ENCODE measurements at places on chromosomes 3 and 15.

- no peak for DNase-seq
Observed at GRCh38 chr15:99250001-99250400, 620 bp upstream of the TTC23 start.

DNA sequence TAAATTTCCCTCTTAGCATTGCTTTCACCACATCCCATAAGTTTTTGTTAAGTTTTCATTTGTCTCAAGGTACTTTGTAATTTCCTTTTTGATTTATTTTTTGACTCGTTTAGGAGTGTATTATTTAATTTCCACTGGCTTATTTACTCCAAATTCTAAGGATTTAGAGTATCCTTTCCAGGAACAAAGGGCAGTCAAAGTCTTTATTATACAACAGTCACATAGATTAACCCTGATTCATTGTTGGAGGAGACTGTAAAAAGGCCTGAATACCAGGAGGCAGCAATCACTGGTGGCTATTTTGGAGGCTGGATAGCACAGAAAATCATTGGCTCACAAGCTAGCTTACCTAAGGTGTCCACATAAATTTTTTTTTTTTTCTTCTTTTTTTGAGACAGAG is 39.9 kb downstream of the OIP5 start:
- no peak for DNase-seq

GRCh38 chr3:73100741-73101559 is 39.5 kb downstream of the EBLN2 start:
- DNase-seq, result peak; percentile 48

DNA sequence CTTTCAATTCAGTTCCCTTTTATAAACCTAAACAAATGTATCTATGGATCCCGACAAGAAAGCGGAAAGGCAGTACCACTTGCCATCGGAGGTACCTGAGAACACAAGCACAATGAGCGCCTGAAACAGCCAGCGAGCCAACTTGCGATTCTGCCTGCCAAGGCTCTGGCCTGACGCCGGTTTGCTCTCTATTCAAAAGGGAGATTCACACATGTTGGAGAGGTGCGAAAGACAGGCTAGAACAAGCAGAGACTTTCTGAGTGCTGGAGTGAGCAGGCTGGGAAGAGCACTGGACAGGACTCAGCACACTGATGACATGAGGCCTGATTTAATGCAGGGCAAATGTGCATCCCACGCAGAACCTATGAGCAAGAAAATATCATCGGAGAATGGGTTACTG is 17.7 kb upstream of the PRR23E start:
- no peak for DNase-seq

DNA sequence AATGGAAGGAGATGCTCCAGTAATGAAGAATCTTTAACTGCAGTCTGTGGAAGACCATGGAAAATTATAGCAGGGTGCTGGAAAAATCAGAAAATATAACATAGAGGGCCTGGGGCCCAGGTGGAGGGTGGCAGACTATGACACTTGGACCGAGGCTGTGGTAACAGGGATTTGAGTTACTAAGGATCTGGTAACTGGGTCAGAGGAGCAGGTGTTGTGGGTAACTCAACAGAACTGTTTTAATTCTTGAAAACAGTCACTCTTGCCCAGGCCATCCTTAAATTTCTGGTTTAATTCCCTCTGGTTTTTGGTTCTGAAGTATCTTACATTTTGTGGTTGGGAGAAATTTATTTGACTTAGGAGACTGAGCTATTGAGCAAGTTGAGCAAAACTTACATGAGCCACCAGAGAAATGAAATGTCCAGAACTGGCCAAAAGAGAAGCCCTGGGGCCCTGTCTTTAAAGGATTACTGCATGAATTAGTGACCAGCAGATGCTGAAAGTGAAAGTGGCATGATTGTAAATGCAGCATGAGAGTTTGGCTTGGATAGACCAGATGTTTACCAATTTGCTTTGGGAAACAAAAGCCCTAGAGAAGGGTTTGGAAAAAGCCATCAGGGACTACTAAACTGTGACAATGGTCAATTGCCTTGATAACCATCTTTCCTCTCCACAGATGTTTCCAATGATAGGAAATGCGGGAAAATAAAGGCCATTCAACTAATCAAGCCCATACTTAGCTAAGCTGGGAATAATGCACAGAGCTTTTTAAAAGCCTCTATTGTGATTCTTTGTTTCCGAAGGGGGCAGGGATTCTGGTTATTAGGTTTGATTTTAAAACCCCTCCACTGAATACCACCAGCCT is 374.9 kb upstream of the TGFBR2 start:
- DNase-seq, result no peak

DNA sequence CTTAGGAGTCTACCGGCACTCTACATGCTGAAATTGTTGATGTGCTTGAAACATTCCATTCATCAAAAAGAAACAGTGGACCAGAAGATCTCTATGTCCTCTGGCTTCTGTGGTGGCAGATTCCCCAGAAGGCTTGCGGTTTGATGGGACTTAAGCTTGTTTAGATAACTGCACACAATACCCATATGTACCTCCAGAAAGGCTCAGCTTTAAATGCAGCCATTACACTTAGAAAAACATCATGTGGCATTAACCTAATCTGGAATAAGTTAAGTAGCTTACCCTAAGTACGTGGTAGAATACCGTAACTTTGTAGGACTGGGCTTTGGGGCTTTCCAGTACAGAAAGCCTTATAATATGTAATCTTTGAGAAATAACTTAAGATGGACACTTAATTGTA is 187.3 kb downstream of the RBMS3 start:
- DNase-seq, result no peak

DNA sequence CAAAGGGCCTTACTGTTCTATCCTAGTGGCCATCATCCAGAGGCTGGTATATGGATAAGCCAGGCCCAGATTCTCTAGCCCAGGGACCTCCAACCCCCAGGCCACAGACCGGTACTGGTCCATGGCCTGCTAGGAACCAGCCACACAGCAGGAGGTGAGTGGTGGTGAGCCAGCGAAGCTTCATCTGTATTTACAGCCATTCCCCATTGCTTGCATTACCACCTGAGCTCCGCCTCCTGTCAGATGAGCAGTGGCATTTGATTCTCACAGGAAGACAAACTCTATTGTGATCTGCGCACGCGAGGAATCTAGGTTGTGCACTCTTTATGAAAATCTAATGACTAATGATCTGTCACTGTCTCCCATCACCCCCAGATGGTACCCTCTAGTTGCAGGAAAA is 30.1 kb upstream of the TPM1 start:
- DNase-seq, result no peak

- DNase-seq, result no peak
Observed at GRCh38 chr3:3053974-3054373, 56.2 kb downstream of the IL5RA start.

GRCh38 chr15:54500330-54500729 is 522.1 kb downstream of the UNC13C start:
- DNase-seq, result no peak

DNA sequence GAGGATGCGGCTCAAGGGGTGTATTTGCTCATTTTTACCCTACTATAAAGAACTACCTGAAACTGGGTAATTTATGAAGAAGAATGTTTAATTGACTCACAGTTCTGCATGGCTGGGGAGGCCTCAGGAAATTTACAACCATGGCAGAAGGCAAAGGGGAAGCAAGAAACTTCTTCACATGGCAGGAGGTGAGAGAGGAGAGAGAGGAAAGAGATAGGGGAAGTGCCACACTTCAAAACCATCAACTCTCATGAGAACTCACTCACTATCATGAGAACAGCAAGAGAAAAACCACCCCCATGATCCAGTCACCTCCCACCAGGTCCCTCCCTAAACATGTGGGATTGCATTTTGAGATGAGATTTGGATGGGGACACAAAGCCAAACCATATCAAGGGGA is 192.7 kb downstream of the DIPK2A start:
- DNase-seq, result no peak

All from Panc1 (cell line).